ENCODE measurements at places on chromosomes 1 and 21.

- no peak for DNase-seq
Observed at GRCh38 chr1:38031513-38031866, 15.1 kb downstream of the POU3F1 start.

GRCh38 chr21:45735259-45736000, 91.9 kb downstream of the PCBP3 start:
- no peak for DNase-seq

DNA sequence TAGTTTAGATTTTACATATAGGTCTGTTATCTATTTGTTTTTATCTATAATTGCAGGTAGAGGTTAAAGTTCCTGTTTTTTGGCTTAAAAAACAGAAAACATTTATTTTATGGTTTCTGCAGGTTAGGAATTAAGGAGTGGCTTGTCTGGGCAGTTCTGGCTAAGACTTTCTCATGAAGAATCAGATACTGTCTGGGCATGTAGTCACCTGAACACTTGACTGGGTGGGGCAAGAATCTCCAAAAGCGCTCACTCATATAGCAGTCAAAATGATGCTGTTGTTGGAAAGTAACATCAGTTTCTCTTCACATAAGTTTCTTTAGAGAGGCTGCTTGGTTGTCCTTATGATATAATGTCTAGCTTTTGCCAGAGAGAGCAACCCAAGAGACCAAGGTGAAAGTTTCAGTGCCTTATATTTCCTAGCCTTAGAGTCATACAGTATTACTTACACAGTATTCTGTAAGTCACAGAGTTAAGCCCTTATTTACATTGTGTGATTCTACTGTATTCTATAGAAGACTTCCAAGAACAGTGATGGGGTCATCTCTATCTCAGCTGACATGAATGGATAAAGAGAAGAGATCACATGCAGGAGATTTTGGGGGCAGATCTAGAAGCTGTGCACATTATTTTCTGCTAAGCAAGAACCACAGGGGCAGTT, 125.4 kb upstream of the GPR52 start:
- DNase-seq, result no peak

GRCh38 chr21:29302359-29302875, 3.7 kb downstream of the BACH1 start:
- DNase-seq, result no peak

DNA sequence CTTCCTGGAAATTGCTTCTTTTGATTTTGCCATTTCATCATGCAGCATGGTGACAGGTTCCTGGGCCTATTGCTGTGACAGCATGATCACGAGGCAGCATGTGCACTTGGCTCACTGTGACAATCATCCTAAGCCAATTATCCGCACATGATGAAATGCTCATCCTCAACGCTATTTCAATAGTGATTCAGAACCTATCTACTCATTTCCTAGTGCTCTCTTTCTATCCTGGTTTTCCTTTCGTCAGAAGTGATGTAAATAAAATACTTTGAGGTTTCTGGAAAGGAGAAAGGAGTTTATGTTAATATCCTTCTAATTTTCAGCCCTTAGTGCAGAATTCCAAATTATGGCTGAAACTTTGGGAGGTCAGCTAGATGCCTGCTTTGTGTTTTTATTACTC, 110.6 kb upstream of the ADAMTS5 start:
- no peak for DNase-seq
